NCI-H69 (cell line): ENCODE measurements at places on chromosomes 5 and 9.

GRCh38 chr5:2375757-2376250 lies 375.7 kb downstream of the IRX2 start:
- DNase-seq, result no peak

DNA sequence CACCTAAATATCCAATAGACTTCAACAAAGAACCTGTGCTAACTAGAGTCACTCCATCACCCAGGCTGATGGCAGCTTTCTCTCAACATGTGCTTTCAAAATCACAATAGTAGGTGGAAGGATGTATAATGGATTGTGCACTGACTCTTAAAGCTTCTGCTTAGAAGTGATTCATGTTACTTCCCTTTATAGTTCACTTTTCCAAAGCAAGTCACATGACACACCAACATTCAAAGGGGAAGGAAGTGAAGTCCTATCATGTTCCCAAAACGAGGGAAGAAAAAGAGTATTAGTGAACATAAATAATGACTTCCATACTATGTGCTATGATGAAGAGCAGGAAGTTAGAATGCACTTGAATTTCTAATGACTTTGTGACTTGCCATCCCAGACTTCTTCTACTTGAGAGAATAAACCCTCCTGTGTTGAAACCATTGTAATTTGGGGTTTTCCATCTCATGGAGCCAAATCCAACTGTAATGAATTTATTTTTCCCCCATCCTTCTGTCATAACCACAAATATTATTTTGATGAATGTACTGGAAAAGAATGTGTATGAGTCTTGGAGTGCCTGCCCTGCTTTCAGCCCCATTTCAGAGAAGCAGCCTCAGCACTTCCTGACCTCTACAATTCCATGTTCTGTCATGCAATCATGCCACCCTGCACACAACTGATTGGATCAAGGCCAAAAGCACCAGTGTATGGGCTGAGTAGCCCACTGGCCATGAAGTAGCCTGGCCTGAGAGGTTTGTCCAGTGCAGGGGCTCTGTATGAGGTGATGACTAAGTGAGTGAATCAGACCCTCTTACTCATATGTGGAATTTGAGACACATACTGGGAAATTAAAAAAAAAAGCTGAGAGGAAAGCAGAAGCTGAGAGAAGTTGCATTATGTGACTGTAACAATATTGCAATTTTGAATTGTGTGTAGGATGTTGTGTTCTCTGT lies 525.9 kb upstream of the CLINT1 start:
- DNase-seq, result no peak

- DNase-seq, result no peak
Observed at GRCh38 chr9:4137234-4137633, 162.6 kb downstream of the GLIS3 start.

GRCh38 chr9:12997009-12997408 lies 222.2 kb downstream of the LURAP1L start:
- peak; percentile 61 for DNase-seq

- peak; percentile 51 for DNase-seq
Observed at GRCh38 chr5:16881251-16881650, 54.8 kb downstream of the MYO10 start.

GRCh38 chr9:126377536-126377935 lies 50.9 kb downstream of the MVB12B start:
- DNase-seq, result no peak

GRCh38 chr5:173890195-173890991 lies 2.2 kb downstream of the CPEB4 start:
- DNase-seq, result peak; percentile 69

DNA sequence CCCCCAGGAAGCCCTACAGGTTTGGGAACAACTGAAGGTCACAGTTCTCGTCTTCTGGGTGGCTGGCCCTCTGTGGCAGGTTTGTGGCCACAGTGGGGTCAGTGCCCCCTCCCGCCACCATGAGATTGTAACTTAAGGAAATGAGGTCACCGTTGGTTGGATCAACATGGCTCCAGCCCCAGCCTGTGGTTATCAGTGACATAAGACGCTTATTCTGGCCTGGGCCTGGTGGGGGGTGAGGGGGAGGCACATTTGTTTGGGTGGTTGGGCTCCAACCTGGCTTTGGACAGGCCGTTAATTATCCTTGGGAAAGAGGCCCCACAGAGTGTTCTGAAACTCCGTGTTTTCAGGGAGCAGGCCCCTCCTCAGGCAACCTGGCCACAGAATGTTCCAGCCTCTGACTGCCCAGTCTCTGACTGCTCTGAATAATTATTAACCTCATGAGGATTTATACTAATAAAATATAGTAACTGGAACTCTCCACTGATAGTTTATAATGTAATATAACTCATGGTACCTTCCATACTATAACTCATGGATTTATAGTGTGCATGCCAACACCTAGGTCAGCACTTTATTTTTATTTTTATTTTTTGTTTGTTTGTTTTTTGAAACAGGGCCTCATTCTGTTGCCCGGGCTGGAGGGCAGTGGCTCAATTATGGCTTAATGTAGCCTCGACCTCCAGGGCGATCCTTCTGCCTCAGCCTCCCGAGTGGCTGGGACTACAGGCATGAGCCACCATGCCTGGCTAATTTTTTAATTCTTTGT lies 58.0 kb upstream of the RPL26L1 start:
- no peak for DNase-seq

GRCh38 chr5:128084228-128085167 lies 932 bp downstream of the SLC12A2 start:
- DNase-seq, result peak; percentile 77

GRCh38 chr5:56670916-56671315 lies 144.4 kb upstream of the MAP3K1 start:
- no peak for DNase-seq

GRCh38 chr5:70440-70839 lies 21.5 kb upstream of the PLEKHG4B start:
- DNase-seq, result no peak

- no peak for DNase-seq
Observed at GRCh38 chr9:134341929-134342745, 15.9 kb downstream of the RXRA start.

DNA sequence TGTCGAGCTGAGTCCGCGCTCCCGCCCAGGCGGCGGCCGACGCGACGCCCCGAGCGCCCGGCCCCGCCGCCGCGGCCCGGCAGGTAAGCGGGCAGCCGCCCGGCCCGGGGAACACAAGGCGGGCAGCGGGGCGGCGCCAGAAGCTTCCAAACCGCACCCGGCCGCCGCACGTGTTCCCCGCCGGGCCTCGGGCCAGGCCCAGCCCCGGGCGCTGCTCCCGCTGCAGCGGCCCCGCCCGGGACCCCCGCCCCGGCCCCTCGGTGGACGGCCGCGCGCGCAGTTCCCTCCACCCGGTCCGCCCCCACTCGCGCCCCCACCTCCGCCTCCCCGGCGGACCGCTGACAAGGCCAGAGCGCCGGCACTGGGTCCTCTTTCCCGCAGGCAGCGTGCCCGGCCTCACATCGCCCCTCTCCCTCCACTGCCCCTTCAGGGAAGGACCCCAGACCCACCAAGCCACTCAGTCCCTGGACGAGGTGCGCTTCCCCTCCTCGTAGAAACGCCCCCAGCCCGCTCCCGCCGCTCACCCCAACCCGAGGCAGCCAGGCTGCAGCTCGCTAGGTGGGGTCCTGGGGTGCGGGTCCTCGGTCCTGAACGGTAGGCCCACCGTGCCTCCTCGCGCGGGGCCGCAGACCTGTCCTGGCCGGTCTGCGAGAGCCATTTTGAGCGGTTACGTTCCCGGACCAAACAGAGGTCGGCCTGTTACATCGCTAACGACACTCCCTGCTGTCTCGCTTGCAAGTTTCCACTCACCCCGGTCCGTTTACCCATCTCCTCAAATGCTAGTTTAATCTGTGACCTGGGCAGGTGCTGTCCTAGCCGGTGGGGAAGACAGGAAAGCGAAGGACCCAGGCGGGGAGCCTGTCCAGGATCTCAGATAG lies 475 bp downstream of the WDR5 start:
- DNase-seq, result peak; percentile 64

DNA sequence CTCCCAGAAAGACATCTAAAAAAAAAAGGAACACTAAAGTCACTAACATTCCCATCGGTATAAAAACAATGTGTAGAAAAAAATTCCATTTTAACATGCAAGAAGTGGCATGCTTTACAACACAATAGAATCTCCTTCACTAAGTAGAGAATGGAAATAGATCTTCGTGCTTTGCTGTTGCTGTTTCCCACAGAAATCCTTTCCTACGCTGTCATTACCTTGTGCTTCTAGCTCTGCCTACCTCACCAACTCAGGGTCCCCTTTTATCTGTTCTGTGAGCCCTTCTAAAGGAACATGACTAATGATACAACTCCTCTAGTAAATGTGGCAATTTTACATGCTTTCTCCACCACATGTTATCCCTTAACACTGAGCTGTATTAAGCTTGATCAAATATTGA lies 202.9 kb downstream of the MCTP1 start:
- DNase-seq, result no peak

- DNase-seq, result peak; percentile 98
Observed at GRCh38 chr9:37732086-37732741, 21.4 kb upstream of the TRMT10B start.
